ENCODE measurements at places on chromosomes 11 and 22.

- peak; percentile 75 for DNase-seq
These were observed 21.1 kb upstream of the UPK3A start for GRCh38 chr22:45263463-45264269.

- DNase-seq = no peak
These were observed 1.3 kb downstream of the TIGD3 start for GRCh38 chr11:65355776-65356393.

DNA sequence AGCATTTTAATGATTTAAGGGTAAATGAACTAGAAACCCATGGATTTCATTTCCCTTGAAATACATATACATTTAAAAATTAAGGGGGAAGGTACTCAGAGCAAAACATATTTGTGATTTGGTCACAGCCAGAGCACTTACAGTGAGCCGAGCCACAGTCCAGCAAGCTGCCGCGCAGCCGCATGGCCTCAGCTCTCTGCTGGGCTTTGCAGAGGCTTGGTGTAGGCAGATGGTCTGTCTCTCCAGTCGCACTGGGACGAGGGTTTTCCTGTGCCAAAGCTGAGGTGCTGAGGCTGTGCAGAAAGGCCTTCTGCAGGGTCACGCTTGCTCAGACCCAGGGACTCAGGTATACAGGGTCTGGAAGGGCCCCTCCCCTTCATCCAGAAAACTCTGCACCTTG is 367.3 kb downstream of the OPCML start:
- DNase-seq = no peak

DNA sequence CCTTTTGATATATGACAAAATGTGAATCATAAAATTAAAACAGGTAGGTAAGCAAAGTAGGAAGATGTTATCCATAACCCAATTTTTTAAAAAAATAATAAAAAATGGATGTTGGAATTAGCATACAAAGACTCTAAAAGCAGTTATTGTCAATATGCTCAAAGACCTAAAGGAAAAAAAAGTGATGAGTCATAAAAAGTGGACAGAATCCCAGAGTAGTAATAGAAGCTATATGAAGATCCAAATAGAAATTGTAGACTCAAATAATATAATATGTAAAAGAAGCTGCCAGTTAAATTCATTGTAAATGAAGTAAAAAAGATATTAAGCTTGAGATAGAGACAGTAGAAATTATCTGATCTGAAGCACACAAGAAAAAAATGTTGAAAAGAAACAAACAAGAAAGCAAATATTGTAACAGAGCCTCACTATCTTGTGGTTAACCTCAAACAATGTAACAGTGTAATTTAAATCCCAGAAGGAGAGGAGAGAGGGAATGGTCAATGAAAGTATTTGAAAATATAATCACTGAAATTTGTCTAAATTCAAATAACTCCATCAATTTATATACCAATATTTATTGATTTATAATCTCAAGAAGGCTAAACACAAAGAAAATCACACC is 773.4 kb upstream of the RAG2 start:
- DNase-seq = no peak

DNA sequence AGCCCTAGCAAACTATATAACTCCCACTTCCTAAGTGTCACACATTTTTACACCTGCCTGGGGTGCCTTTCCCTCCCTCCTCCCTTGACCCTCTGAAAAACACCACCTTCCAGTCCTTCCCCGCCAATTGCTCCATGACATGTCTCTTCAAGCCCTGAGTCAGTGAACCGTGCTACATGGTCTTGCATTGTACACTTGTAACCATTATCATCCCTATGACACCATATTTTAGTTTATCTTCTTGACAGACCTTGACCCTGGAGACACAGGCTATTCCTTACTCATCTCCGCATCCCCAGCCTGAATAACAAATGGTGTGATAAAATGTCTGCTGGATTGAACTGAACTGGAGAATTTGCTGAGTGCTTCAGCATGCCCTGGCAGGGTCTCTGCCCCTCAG is 36.9 kb downstream of the TNKS1BP1 start:
- no peak for DNase-seq

DNA sequence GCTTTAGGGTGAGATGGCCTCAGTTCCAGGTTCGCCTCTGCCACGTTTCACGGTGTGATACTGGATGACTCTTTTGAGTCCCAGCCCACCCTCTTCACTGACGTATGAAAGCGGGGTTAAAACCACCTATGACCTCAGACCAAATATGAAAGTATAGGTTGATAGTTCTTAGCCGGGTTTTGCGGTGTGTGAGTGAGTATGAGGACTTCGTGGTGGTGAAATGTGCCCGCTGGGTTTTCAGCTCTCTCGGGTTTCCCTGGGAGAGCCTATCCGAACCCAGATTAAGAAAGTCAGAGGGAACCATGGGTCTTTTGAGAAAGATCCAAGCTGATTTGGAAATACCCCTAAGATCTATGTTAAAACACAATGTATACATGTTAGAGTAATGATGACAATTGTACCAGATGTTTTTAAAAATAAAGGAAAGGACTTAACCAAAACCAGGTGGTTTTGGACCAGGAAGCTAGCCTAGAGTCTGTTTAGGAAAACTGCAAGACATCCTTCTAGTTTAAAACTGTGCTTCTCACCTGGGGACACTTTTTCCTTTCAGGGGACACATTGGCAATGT is 25.8 kb upstream of the ST3GAL4 start:
- no peak for DNase-seq
